ENCODE measurements at places on chromosomes 1 and 21. TPM values are rescaled to one million over a fixed set of nuclear protein-coding genes. Genes with fewer than 3 reads are reported as not detected.

Gene OR6N1
- total RNA-seq: not detected

Gene SDC3
- 37.4 TPM for total RNA-seq

Gene LINGO4
- total RNA-seq: not detected

Gene INAVA
- total RNA-seq: 8.5 TPM

Gene GPA33
- total RNA-seq: not detected

Gene CR2
- total RNA-seq: not detected

Gene AMIGO1
- total RNA-seq: 10.1 TPM

- DNase-seq: no peak
These were observed 22.0 kb upstream of the IFNAR1 start for GRCh38 chr21:33302796-33303195.

GRCh38 chr1:10228528-10228927, 18.2 kb downstream of the KIF1B start:
- DNase-seq: no peak

DNA sequence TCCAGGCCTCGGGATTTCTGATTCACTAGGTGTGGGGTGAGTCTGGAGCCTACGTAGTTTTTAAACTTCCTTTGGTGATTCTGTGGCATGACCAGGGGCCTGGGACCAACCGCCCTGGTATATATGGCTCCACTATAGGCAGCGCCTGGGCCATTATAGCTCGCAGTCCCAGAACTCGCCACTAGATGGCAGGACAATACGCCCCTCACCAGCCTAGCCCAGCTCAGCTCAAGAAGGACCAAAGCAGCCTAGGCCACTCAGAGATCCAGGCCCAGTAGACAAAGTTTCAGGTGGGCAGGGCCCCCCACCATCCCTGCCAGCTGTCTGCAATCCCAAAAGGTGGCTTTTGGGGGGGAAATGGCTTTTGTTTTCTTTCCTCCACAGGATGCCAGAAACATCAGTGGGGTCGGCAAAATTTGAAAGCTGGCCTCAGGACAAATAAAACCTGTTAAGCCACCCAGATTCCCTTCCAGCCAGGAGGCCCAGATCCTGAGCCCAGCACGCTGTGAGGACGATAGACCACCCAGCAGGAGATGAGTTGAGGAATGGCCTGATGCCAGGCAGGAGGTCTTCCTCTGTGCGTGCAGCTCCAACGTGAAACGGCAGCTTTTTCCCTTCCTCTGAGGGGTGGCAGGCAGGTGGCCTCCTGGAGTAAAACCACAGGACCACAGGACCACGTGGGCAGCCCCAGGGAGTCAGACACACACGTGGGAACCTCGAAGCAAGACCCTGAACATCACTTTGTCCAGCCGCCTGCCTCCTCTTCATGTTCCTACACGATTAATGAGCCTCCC, 24.8 kb upstream of the TMEM51 start:
- peak; percentile 50 for DNase-seq

DNA sequence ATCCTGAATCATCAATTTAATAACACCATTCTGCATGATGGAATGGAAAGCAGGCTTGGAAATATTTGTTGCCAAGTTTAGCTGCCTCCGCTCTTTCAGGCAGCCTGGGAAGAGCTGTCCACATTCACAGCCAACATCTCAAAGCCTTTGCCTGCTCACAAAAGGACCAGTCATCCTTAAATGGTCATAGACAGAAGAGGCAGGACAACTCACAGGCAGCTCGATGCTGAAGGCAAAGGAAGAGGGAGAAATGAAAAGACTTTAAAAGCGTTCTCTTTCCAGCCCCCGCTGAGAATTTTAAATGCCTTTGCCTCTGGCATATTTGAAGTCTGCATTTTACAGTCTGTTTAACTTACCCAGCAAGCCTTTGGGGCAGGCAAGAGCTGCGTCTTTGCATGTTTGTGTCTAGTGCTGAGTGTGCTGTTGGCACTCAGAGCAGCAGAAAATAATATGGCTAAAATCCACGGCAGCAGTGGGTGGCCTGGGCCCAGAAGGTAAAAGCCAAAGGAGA, 68.9 kb downstream of the NMNAT2 start:
- no peak for DNase-seq

GRCh38 chr1:44598167-44598566, 76.1 kb downstream of the TMEM53 start:
- no peak for DNase-seq

DNA sequence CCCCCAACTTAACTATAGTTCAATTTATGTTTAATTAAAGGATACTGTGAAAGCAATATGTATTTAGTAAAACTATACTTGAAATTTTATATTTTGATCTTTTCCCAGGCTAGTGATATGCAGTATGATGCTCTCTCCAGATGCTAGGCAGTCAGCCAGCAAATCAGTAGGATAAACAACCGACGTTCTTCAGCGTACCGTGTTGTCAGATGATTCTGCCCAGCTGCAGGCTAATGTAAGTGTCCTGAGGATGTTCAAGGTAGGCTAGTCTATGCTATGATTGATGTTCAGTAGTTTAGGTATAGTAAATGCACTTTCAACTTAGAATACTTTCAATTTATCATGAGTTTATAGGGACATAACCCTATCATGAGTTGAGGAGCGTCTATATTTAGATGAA, 762.6 kb downstream of the MRPL39 start:
- no peak for DNase-seq

DNA sequence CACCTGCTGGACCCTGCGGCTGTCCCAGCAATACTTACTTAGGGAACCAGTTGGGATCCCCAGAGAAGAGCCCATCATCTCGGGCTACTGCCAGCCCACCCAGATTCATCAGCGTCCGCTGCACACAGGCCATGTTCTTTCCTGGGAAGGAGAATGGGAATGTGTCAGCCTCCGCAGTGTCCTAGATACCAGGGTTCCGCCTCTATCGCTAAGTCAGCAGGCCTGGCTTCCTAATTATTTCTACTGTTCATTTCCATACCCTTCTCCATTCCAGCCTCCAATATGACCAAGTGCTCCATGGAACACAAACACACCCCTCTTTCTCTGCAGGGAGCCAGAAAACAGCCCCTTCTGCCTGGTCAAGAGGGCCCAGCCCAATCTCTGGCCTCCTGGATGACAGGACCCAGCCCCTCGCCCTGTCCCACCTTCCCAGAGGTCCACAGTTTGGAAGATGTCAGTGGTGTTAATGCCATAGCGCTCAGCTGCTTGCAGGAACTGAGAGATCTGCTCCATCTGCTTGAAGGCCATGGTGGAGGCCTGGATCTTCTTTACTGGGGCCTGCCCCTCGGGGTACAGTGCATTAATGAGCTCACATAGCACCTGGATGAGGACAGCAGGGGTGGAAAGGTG, 6.0 kb downstream of the TAGLN2 start:
- DNase-seq: no peak

- DNase-seq: no peak
These were observed 16.9 kb downstream of the ATG4C start for GRCh38 chr1:62800825-62801306.

GRCh38 chr1:200238311-200238710, 171.5 kb downstream of the ZNF281 start:
- no peak for DNase-seq

GRCh38 chr1:234619794-234620247, 9.8 kb upstream of the IRF2BP2 start:
- no peak for DNase-seq

GRCh38 chr1:162701286-162701685, 69.0 kb downstream of the DDR2 start:
- no peak for DNase-seq

DNA sequence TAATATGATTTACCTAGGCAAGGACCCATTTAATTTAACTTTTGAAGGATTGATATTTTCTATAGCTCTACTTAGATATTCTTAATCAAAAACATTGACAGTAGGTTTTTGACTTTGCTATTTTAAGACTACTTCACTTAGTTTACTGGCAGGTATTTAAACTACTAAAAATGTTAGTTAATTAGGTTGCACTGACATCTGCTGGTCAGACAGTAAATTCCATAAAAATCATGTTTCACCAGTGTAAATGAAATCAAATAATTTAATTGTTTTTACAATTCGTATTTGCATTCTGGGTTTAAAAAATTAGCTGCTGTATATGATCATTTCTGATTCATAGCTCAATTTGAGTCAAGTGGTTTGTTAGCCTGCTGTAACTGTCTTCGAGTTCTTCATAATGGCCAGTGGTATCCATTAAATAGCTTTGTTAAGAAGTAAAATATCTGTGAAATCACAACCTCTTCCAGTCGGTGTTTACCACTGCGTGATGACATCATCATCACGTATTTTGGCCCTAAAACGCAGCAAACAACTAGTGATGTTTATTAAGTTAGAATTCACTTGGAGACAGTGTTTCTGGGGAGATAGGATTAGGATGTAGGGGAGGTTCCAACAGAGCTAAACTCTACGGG, 26.2 kb downstream of the EXTL2 start:
- no peak for DNase-seq

DNA sequence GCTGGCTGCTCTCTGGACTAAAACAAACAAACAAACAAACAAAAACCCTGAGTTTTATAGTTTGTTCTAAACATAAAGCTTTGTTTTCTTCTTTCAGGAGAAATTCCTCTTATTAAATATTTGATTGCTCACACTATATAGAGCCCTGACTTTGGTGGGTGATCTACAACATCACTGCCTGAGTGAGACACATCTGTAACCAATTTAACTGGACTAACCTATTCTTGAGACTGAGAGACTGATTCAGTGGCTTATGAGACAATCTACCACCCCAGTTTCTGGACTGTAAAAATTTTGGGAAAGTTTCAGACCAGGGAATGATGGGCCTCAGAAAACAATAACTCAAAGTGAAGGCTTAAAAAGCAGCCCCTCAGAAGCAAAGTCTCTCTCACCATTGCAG, 537.0 kb downstream of the NEGR1 start:
- no peak for DNase-seq

- no peak for DNase-seq
These were observed 51.0 kb downstream of the LAMC1 start for GRCh38 chr1:183074215-183074614.

- no peak for DNase-seq
These were observed 24.9 kb upstream of the CR1L start for GRCh38 chr1:207619871-207620542.

GRCh38 chr1:206117151-206117948, at the start of gene AVPR1B:
AVPR1B (minus strand) TSS chr1:206117388; CDS start chr1:206116890, 498 bp downstream.
- no peak for DNase-seq

DNA sequence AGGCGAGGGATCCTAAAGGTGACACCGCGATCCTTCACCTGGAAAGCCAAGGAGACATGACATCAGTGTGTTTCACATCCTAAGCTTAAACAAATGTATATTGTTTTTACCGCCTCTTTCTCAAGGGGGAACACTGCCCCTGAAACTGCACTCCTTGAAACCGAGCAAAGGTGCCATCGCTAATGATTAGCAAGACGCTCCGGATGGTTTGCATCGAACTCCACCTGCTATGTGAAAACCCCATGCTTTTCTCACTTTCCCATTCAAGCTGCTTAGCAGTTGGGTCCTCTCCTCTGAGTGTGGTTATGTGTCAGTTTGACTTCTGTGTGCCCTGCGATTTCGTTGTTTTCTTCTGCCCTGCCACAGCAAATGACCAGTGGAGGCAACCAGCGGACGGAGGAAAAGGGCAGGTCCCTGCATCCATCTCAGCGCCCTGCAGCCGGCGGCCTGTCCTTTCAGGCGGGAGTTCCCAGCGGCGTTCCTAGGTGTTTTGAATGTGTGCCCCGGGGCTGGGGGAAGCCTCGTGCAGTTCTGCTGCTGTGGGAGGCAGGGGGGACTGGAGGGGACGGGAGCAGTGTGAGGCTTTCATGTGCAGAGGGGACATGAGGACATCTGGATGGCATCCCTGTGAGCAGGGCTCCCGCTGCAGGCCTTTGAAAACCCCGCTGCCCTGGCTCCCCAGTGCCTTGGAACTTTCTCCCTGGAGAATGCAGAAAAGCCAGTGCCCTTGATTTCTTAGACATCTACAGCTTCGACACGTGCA, 16.1 kb downstream of the ZBTB18 start:
- DNase-seq: no peak

- no peak for DNase-seq
These were observed at the start of gene HTR6 for GRCh38 chr1:19664453-19665185. HTR6 (plus strand) TSS chr1:19664875; CDS start chr1:19665754, 879 bp downstream.

DNA sequence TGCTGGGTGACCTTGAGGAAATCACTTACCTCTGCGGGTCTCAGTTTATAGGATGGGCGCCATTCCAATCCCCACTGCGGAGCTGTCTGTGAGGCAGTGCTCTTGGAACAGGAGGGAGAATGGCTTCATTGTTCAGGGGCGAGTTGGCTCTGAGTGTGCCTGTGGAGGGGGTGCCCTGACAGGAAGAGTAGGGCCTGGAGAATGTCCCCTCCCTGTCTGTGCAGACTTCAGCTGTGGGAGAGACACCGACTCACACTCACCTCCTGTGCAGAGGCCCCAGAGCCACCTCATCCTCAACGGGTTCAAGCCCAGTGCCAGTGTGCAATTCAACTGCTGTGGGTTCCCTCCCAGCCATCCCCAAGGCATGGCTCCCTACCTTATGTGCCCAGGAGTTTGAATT, 17.1 kb downstream of the ADORA1 start:
- DNase-seq: no peak

DNA sequence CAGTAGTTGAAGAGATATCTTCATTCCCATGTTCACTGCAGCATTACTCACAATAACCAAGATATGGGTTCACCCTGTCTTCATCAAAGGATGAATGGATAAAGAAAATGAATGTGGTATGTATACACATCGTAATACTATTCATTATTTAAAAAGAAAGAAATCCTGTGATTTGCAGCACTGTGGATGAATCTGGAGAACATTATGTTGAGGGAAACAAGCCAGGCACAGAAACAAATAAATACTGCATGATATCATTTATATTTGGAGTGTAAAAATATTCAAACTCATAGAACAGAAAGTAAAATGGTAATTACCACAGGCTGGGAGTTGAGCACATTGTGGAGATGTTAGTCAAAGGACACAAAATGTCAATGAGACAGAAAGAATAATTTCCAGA, 977.2 kb downstream of the AMY1C start:
- no peak for DNase-seq

DNA sequence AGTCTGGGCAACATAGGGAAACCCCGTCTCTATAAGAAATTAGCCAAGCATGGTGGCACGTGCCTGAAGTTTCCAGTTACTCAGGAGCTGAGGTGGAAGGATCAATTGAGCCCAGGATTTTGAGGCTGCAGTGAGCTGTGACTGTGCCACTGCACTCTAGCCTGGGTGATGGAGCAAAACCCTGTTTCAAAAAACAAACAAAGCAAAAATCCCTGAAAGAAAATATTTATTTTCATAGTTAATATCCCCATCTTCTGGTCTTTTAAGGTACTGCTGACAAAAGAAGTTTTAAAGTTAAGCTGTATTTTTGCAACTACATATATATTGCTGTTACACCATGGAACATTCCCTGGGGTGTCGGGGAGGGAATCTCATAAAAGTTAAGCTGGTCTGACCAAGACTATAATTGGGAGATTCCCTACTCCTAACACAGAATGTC, 26.0 kb downstream of the VAMP4 start:
- no peak for DNase-seq

Data from uterus (tissue), 4 donors.